ENCODE measurements at places on chromosomes 6 and 20.

GRCh38 chr6:20034408-20034769 lies 177.9 kb downstream of the MBOAT1 start:
- DNase-seq, result no peak

GRCh38 chr20:17910828-17911294 lies 57.7 kb downstream of the SNX5 start:
- no peak for DNase-seq

GRCh38 chr6:135944120-135944519 lies 92.6 kb downstream of the PDE7B start:
- DNase-seq, result no peak

DNA sequence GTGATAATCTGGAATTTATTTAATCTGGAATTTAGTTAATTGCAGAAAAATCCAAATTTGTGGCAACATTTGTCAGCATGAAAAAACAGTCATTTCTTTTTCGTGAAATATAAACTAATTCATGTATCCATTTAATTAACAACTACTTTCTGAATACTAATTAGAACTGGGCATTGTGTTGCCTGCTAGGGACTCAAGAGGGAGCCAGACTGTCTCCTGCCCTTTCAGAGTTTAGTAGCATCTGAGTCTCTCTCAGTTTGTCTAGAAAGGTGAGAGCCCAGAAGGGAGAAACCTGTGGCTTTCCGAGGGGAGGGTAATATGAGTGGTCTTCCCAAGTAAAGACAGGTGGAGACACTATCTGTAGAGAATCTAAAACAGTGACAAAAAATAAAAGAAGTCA lies 210.9 kb upstream of the HDDC2 start:
- DNase-seq, result no peak

- DNase-seq, result no peak
Measured at GRCh38 chr6:42367353-42368011, 84.2 kb downstream of the TRERF1 start.

GRCh38 chr6:75864446-75864845 lies 115.4 kb downstream of the MYO6 start:
- DNase-seq, result no peak

GRCh38 chr6:570825-571224 lies 86.1 kb downstream of the HUS1B start:
- no peak for DNase-seq

DNA sequence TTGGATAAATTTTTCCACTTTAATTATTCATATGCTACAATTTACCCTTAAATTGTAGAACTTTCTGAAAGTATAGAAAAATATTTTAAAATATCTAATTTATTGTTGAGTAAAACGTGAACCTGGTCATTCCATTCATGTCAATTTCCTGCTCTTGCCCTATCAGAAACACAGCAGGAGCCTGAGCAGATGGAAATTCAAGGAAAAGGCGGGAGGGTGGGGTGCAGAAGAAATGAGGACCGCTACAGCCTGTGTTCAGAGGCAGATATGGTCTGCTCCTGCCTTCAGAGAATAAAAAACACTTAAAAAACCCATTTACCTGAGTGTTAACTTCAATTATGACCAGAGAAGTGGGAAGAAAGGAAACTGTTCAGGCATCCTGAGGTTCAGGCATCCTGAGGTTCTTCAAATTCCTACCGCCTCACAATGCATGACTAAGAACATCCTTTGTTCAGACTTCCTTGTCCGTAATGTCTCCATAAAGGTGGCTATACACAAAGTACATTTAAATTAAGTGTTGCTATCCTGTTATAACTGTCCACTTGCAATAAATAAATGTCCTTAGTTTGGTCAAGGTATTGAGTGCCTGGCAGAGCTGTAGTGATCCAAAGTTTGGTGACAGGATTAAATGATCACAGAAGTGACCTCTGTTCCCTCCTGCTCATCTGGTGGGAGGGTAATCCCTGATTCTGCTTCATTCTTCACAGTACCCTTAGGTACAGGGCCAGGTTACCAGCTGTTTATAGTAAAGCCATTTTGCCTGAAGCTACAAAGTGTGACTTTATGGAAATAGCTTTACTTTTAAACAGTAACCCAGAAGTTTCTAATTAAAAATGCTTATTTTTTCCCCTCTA lies 109.1 kb downstream of the MAN1A1 start:
- no peak for DNase-seq

- DNase-seq, result no peak
Measured at GRCh38 chr6:168692193-168692914, 251.4 kb downstream of the SMOC2 start.

- peak; percentile 33 for DNase-seq
Measured at GRCh38 chr6:164927288-164928056, 381.9 kb downstream of the C6orf118 start.

DNA sequence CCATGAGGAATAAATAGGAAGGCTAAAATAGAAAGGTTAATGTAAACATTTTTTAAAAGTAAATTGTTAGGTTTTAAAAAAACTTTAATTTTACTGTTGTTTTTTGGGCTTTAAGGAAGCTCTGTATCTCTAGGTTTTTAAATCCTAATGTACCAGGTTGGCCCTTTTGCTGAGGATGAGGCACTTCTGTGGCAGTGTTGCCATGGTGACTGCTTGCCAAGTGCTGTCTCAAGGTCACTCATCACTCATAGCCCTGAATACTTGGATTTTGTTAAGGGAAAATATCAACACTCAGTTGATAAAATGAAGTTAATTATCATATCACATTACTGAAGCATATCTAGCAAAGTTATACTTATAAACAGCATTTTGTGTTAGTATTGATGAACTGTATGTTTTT lies 50.2 kb downstream of the NCOA3 start:
- no peak for DNase-seq

- no peak for DNase-seq
Measured at GRCh38 chr6:83514466-83514865, 2.1 kb downstream of the PRSS35 start.

DNA sequence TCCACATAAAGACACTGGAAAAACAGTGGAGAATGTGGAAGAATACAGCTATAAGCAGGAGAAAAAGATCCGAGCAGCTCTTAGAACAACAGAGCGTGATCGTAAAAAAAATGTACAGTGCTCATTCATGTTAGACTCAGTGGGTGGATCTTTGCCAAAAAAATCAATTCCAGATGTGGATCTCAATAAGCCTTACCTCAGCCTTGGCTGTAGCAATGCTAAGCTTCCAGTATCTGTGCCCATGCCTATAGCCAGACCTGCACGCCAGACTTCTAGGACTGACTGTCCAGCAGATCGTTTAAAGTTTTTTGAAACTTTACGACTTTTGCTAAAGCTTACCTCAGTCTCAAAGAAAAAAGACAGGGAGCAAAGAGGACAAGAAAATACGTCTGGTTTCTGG lies 57.1 kb downstream of the MAP3K4 start:
- DNase-seq, result no peak

DNA sequence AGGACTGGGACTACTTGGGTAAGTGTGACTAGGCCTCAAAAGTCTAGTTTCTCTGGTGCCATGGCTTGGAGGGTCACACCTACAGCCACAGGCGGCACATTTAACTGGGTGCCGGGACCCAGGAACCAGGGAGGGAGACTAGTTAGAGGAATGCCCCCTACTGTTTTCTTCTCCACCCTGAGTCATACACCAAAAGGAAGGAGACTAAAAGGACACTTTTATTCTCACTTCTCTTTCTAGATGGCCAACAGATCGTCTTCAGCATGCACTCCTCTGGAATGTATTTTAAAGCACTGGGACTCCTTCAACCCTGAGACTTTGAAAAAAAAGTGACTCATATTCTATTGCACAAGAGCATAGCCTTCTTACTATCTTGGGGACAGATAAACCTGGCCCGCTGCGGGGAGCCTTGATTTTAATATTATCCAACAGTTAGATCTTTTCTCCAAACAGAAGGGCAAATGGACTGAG lies 33.4 kb downstream of the PLN start:
- no peak for DNase-seq

DNA sequence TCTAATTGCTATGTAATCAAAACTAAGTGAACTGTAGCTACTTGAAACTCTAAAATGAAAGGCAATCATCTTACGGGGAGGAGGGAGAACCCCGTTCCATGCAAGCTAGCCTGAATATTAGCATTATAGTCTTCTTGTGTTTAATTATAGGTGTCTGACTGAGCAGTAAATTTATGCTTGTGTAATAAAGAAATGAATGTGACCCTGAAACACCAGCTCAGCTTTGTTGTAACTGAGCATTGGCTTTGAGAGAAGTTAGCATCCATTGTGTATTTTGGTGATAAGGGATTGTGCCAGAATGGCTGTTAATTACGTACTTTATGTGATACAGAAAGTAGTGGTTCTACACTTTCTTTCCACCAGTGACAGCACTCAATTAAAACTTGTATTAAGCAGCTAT lies 86.9 kb downstream of the QKI start:
- no peak for DNase-seq
